GM18507 (cell line): ENCODE measurements at places on chromosomes 2 and 18.
A peak's percentile ranks its signal among the peaks of the same experiment; 100 is the strongest.

DNA sequence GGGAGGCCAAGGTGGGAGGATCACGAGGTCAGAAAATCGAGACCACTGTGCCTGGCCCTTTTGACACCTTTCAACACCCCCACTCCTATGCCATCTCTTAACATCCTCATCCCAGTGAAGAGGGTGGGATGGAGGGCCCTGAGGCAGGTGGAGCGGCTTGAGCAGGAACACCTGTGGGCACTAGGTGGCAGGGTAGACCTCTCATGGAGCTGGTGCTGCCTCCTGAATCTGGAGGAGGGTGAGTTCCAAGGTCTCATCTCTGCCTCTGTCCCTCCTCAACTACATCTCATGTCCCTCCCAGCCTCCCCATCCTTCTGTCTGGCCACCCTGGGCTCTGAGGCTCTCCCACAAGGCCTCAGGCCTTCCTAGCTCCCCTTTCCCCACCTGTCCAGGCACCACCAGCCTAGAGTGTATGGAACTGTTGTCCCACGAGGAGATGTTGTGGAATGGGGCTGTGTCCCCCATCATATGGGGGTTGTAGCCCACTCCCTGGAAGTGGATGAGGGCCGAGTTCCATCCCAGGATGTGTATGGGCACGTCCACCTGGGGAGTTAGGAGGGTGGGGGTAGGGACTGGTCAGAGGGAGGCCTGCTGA is 17.0 kb upstream of the CRYBA2 start:
- peak; percentile 35 for DNase-seq

DNA sequence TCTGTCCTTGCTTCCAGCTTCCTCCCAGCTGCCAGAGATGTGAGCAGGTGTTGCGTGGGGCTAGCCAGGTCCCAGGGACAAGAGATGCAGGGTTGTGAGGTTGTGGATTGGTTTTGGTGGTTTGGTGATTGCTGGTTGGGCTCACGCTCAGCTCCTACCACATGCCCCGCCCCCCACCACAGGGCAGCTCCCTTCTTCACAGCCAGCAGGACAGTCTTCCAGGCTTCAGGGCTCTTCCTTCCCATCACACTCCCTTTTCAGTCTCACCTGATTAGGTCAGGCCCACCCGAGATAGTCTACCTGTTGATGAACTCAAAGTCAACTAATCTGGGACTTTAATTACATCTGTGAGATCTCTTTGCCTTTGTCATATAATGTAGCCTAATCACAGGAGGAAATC is 52.0 kb upstream of the GLI2 start:
- DNase-seq = no peak

DNA sequence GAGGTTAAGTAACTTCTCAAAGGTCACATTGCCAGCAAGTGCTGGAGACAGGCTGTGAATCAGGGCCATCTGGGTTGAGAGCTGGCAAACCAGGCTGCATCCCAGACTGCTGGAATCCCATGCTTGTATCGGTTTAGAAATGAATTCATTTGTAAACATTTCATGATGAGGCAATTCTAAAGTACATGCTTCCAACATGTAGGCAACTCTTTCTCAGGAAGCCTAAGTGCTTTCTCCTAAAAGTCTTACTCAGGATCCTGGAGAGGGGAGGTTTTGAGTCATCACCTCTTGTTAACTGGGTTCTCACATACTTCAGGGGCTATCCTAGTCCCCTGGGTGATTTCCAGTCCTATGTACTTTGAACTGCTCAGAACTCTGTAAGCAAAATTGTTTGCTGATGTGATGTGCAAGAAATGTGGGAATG is 416.5 kb downstream of the MEIS1 start:
- DNase-seq = no peak

- DNase-seq = no peak
Measured at GRCh38 chr2:141055531-141055930, 1075.3 kb downstream of the LRP1B start.

GRCh38 chr18:11121443-11121849 is 27.9 kb downstream of the PIEZO2 start:
- no peak for DNase-seq

GRCh38 chr18:6741232-6741663 is 11.7 kb downstream of the ARHGAP28 start:
- DNase-seq = no peak

- no peak for DNase-seq
Measured at GRCh38 chr18:3839581-3839981, 389.6 kb downstream of the TGIF1 start.

DNA sequence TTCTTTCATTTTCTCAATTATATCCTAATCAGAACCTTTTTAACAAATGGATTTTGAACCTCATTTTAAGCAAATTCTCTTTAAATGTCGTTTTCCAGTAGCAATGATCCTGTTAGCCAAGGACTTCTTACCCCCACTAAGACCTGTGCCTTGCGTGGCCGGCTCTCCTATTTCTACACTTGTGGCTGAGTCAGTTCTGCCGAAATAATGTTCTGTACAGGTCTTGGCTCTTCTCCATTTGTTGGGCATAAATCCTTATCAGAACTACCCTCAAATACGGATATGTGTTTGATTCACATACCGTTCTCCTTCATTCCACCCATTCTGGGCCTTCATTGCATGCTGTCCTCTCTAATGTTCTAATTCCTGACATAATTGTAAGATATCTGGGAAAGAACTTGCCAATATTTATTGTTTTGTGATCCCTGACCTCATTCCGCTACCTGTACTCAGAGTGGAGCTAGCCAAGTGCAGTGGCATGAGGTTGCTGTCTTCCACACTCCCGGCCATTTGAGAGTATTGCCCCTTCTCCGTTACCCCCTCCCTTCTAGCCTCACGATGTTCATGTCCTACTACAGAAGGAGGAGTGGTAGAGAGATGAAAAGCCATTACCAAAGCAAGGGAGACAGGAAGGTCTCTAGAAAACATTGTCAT is 78.7 kb downstream of the MYOM1 start:
- DNase-seq = no peak

GRCh38 chr2:100884145-100884621 is 64.2 kb downstream of the NPAS2 start:
- DNase-seq = no peak

GRCh38 chr2:200454927-200455801 is 54.7 kb downstream of the KCTD18 start:
- DNase-seq = no peak

DNA sequence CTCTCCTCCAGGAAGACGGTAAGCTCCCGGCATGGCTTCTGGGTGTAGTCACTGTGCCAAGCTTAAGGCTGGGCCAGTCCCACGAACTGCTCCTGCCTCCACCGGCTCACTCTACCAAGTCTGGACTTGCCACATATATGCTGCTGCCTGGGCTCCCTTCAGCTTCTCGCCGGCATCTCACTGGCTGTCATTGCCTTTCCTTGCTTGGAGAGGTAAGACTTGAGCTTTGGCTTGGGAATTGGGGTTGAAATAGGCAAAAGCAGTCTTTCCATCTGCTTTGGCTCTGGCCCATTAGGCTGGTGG is 481.0 kb downstream of the TGIF1 start:
- DNase-seq = no peak

GRCh38 chr2:18268400-18268799 is 292.1 kb downstream of the RDH14 start:
- no peak for DNase-seq

- DNase-seq = no peak
Measured at GRCh38 chr2:194104687-194105086, 1552.3 kb upstream of the SLC39A10 start.

DNA sequence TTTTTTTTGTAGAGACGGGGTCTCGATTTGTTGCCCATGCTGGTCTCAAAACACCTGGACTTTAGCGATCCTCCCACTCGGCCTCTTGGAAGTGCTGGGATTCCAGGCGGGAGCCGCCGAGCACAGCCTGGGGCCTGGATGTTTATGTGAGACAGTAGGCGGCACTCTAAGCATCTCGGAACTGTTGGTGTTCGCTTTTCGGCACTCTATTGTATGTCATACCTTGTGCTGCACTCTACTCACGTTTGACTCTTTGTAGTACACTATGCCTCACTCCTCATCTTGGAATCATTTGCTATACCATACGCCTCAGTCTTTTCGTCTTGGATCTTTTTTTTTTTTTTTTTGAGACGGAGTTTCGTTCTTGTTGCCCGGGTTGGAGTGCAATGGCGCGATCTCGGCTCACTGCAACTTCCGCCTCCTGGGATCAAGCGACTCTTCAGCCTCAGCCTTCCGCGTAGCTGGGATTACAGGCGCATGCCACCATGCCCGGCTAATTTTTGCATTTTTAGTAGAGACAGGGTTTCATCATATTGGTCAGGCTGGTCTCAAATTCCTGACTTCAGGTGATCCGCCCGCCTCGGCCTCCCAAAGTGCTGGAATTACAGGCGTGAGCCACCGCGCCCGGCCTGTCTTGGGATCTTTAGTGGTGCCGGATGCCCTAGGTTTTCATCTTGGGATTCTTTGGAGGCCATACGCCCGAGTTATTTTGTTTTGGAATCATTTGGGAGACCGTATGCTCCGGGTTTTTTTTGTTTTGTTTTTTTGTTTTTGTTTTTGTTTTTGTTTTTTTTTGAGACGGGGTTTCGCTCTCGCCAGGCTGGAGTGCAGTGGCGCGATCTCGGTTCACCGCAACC is 24.2 kb upstream of the ZDBF2 start:
- no peak for DNase-seq

DNA sequence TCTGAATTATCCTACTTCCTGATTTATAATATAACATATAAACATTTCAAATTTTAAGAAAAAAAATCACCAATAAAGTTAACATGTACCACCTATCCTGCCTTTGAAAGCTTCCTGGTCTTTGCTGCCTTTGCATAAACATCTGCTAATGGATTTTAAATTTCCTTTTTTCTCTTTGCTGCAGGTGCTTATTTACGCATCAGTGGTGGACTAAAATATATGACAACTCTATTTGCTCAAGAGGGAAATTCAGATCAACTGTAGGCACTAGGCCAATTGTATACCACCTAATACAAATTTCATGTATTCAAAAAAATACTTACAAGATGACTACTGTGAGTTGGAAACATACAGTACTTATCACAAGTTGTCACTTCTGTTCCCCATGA is 57.2 kb downstream of the RAD51AP2 start:
- DNase-seq = no peak

- DNase-seq = no peak
Measured at GRCh38 chr18:46814399-46814798, 57.5 kb upstream of the ST8SIA5 start.

GRCh38 chr2:172435606-172435911 is 8.2 kb downstream of the ITGA6 start:
- no peak for DNase-seq

DNA sequence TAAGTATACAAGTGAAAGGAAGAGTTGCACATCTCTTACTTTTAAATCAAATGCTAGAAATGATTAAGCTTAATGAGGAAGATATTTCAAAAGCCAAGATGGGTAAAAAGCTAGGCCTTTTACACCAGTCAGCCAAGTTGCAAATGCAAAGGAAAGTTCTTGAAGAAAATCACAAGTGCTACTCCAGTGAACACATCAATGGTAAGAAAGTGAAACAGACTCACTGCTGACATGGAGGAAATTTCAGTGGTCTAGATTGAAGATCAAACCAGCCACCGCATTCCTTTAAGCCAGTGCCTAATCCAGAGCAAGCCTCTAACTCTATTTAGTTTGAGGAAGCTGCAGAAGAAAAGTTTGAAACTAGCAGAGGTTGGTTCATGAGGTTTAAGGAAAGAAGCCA is 79.1 kb downstream of the RBBP8 start:
- no peak for DNase-seq
